ENCODE measurements at places on chromosomes 3 and 15.

DNA sequence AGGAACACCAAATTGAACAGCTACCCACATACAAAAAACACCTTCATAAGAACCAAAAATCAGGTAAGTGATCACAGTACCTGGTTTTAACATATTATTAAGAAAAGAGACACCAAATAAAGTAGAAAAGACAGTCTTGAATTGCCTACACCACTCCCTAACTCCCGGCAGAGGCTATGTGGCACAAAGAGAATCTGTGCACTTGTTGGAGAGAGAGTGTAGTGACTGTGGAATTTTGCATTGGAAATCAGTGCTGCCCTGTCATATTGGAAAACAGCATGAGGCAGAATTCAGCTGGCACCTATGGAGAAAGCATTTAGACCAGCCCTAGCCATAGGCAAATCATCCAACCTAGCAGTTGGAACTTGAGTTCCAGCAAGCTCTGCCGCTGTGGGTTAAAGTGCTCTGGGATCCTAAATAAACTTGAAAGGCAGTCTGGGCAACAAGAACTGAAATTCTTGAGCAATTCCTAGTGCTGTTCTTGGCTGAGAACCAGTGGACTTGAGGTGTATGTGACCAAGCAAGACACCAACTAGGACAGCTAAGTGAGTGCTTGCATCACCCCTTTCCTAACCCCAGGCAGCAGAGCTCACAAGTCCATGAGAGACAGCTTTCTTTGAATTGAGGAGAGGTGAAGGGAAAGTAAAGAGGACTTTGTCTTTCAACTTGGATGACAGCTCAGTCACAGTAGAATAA lies 969.6 kb upstream of the ALCAM start:
- no peak overlapping the region for H3K4me3 ChIP-seq
- H3K27ac ChIP-seq: peak overlapping the region; percentile 22
- H3K27me3 ChIP-seq: no peaks in the 10 kb centered on the region
- H3K4me1 ChIP-seq: peaks cover 3% of the 10 kb centered on the region
- DNase-seq: peak; percentile 42

- H3K27ac ChIP-seq: no peak overlapping the region
- no peaks in the 10 kb centered on the region for H3K4me1 ChIP-seq
- H3K27me3 ChIP-seq: no peaks in the 10 kb centered on the region
Measured at GRCh38 chr3:175149675-175150074, 290.5 kb downstream of the NAALADL2 start.

DNA sequence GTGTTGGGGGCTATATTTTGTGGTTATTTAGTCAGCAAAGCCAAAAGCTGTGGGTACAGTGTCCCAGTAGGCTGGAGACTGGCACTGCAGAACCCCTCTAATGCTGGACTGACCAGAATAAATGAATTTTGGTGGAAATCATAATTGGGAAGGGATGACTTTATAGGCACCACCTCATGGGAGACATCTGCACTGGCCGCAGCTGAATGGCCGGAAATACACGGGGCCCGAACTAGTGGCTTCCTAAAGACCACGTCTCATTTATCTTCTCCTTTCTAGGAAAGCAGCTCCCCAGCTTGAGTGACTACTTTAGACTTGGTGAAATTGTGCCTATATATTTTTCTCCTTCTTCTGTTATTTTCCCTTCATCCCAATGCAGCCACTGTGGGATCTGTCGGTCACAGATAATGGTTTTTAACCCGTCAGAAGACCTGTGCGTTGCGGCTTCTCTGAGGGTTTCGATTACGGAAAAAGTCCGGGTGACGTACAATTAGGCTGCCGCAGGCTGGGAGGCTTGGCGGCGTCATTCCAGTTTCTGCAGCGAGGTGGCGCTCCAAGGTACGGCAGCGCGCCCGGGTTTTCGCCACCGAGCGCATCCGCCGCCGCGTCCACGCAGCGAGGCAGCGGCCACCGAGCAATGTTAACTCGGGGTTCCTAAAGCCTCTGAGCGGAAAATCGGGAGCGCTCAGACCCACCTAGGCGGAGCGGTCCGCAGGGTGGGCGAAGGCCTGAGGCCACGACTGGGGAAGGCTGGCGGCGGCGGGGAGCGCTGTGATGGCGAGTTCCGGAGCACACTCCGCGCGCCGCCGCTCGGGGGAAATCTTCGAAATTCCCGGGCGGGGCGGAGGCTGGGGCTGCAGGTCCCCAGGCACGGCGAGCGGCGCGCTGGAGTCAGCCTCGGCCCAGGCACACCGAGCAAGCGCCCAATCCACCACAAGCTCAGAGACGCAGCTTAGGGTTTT lies 26.3 kb downstream of the NR2F2 start:
- peak; percentile 81 for DNase-seq
- no peaks in the 10 kb centered on the region for H3K36me3 ChIP-seq
- H3K4me3 ChIP-seq: peak overlapping the region; percentile 62
- no peak overlapping the region for H3K27ac ChIP-seq

DNA sequence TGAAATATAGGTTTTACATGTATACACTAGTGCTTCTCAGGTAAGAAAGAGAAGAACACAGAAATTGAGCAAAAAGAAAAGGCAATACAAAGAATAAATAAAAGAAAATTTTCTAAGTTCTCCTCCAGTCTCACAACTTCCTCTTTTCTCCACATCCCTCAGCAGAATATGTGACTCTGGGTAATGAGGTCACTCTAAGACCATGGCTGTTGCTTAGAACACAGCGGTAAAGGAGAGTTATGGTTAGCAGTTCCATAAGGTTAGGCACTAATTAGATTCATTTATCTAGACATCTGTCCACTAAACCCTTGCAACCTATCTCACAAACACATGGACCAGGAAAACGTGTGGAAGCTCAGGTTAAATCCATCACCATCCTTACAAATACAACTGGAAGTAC lies 47.9 kb downstream of the IGSF11 start:
- no peak for DNase-seq
- H3K27ac ChIP-seq: no peak overlapping the region
- H3K4me3 ChIP-seq: no peak overlapping the region
- no peaks in the 10 kb centered on the region for H3K27me3 ChIP-seq

- H3K36me3 ChIP-seq: no peaks in the 10 kb centered on the region
- no peaks in the 10 kb centered on the region for H3K27me3 ChIP-seq
- no peak overlapping the region for H3K27ac ChIP-seq
- no peaks in the 10 kb centered on the region for H3K4me1 ChIP-seq
- no peak overlapping the region for H3K4me3 ChIP-seq
Measured at GRCh38 chr3:14609506-14609905, 42.1 kb upstream of the CCDC174 start.

- no peak overlapping the region for H3K27ac ChIP-seq
- no peaks in the 10 kb centered on the region for H3K27me3 ChIP-seq
- no peaks in the 10 kb centered on the region for H3K4me1 ChIP-seq
- no peaks in the 10 kb centered on the region for H3K36me3 ChIP-seq
- H3K4me3 ChIP-seq: no peak overlapping the region
- no peak for DNase-seq
Measured at GRCh38 chr3:125280668-125281361, 68.3 kb upstream of the SLC12A8 start.

GRCh38 chr15:57462381-57462780 lies 86.1 kb downstream of the CGNL1 start:
- H3K27ac ChIP-seq: no peak overlapping the region
- H3K4me1 ChIP-seq: peaks cover 3% of the 10 kb centered on the region
- DNase-seq: no peak
- no peaks in the 10 kb centered on the region for H3K36me3 ChIP-seq
- no peak overlapping the region for H3K4me3 ChIP-seq

DNA sequence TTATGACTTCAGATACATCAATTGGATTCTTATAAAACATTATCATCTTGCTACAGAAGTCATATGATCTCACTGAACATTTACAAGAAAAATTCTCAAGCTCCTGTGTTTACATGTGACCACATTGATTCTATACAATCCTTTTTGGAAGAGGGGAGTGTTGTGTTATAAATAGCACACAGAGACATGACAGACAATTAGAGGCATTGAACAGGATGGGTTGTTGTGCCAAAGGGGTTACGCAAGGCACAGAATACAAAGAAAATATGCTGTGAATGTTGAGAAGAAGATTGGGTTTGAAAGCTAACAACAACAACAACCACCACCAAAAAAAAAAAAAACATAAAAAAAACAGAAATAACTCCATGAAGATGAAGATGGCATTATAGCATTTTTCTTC lies 32.5 kb upstream of the TBL1XR1 start:
- H3K27me3 ChIP-seq: no peaks in the 10 kb centered on the region
- no peak overlapping the region for H3K4me3 ChIP-seq
- DNase-seq: no peak
- no peaks in the 10 kb centered on the region for H3K36me3 ChIP-seq

- DNase-seq: no peak
- no peak overlapping the region for H3K27ac ChIP-seq
- H3K4me3 ChIP-seq: no peak overlapping the region
- H3K4me1 ChIP-seq: no peaks in the 10 kb centered on the region
- no peaks in the 10 kb centered on the region for H3K36me3 ChIP-seq
Measured at GRCh38 chr3:152769523-152769922, 65.4 kb upstream of the P2RY1 start.

GRCh38 chr15:74780523-74781430 lies 1.1 kb upstream of the CSK start:
- H3K4me3 ChIP-seq: no peak overlapping the region
- H3K36me3 ChIP-seq: no peaks in the 10 kb centered on the region
- H3K27ac ChIP-seq: no peak overlapping the region
- no peak for DNase-seq

- peaks cover 6% of the 10 kb centered on the region for H3K36me3 ChIP-seq
- H3K4me1 ChIP-seq: no peaks in the 10 kb centered on the region
- H3K27ac ChIP-seq: no peak overlapping the region
- DNase-seq: no peak
Measured at GRCh38 chr3:64578062-64578770, 109.6 kb downstream of the ADAMTS9 start.

GRCh38 chr3:192607798-192608197 lies 119.5 kb downstream of the FGF12 start:
- no peaks in the 10 kb centered on the region for H3K4me1 ChIP-seq
- no peak overlapping the region for H3K27ac ChIP-seq
- no peaks in the 10 kb centered on the region for H3K27me3 ChIP-seq
- H3K36me3 ChIP-seq: no peaks in the 10 kb centered on the region
- H3K4me3 ChIP-seq: no peak overlapping the region

DNA sequence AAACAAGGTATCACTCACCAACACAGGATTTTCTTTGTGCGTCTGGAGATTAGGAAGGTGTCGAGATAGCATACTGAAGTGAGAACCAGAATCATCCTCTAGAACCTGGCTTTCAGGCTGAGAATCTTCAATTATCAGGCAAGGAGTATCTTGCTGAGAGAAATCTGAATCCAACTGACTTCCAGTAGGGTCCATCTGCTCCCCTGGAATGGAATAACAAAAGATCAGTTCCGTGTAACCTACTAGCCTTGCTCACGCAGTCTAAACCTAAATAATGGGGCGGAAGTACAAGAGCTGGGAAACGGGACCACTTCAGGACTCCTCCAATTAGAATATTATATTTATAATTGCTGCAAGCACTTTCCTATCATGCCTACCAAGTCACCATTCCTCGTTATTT lies 690 bp downstream of the TP53BP1 start:
- H3K27ac ChIP-seq: no peak overlapping the region
- no peak for DNase-seq
- no peaks in the 10 kb centered on the region for H3K4me1 ChIP-seq
- no peaks in the 10 kb centered on the region for H3K27me3 ChIP-seq
- peak overlapping the region; percentile 86 for H3K4me3 ChIP-seq

- H3K36me3 ChIP-seq: no peaks in the 10 kb centered on the region
- no peaks in the 10 kb centered on the region for H3K4me1 ChIP-seq
- no peaks in the 10 kb centered on the region for H3K27me3 ChIP-seq
- no peak overlapping the region for H3K27ac ChIP-seq
- no peak for DNase-seq
Measured at GRCh38 chr3:101588616-101589015, 14.6 kb downstream of the PCNP start.

DNA sequence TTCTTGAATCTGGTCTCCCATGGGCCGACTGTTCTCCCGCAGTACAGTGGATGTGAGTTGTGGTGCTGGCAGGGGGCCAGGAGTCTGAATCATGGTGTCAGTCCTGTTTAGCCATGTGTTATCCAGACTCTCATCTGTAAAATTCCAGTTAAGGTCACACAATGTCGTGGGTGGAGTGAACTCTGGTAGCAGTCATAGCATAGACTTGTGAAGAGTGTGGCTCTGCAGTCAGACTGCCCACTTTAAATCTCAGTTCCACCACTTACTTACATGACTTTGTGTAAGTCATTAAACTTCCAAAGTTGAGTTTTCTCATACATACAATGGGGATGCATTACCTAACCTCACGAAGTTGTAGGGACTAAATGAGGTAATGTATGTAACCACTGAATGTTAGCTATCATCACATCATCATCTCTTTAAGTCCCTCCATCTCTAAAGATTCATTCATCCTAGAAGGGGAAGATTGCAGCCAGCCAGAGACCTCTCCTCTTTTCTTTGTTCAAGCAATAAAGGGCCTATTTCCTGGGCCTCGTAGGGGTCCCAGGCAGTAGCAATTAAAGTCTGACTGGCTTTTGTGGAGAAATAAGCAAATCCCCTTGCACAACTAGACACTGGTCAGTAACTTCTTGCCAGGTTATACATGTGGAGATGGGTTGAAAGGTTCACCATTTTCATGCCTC lies 93.9 kb downstream of the PCCB start:
- peak; percentile 93 for DNase-seq
- no peaks in the 10 kb centered on the region for H3K4me1 ChIP-seq
- H3K27me3 ChIP-seq: no peaks in the 10 kb centered on the region
- no peaks in the 10 kb centered on the region for H3K36me3 ChIP-seq
- H3K27ac ChIP-seq: no peak overlapping the region

DNA sequence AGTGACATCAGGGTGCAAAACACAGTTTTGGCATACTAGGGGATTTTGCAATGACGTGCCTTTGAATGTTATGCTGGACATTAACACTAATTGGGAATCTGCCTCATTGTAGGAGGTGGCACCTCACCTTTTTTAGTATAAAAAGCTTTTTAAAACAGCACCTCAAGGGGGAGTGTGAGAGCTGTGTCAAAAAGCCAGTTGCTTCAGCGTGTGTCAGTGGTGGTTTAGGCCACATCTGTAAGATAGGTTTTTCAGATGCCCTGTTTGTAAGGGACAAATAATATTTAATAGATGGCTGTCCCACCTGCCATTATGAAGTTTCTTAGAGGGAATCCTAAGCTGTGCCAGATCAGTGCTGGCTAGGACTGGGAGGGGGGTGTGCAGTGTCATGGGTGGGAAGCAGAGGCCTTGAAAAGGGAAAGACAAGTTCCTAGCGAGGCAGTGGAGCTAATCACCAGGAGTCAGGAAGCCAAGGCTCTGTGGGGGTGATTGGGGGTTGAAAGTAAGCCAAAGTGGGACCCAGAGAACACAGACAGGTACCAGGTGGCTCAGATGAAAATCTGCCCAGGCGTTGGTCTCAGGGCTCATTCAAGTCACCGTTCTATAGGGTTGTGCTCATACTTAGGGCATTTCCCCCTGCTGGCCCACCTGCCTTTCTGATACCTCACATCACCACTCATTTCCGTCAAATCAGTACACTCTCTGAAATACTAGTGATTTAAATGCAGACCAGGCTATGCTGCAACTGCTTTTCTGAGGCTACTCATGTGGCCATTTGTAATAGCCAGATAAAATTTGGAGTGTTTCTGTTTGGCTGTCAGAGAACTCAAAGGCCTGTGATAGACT lies 120.5 kb downstream of the BBX start:
- no peaks in the 10 kb centered on the region for H3K36me3 ChIP-seq
- H3K4me3 ChIP-seq: no peak overlapping the region
- no peaks in the 10 kb centered on the region for H3K27me3 ChIP-seq
- no peaks in the 10 kb centered on the region for H3K4me1 ChIP-seq

GRCh38 chr15:72042865-72043264 lies 75.1 kb downstream of the MYO9A start:
- H3K27ac ChIP-seq: no peak overlapping the region
- H3K27me3 ChIP-seq: no peaks in the 10 kb centered on the region
- H3K4me3 ChIP-seq: no peak overlapping the region
- DNase-seq: no peak

Data from aorta (tissue), 5 donors.